ENCODE measurements at places on chromosomes 1 and 21.

DNA sequence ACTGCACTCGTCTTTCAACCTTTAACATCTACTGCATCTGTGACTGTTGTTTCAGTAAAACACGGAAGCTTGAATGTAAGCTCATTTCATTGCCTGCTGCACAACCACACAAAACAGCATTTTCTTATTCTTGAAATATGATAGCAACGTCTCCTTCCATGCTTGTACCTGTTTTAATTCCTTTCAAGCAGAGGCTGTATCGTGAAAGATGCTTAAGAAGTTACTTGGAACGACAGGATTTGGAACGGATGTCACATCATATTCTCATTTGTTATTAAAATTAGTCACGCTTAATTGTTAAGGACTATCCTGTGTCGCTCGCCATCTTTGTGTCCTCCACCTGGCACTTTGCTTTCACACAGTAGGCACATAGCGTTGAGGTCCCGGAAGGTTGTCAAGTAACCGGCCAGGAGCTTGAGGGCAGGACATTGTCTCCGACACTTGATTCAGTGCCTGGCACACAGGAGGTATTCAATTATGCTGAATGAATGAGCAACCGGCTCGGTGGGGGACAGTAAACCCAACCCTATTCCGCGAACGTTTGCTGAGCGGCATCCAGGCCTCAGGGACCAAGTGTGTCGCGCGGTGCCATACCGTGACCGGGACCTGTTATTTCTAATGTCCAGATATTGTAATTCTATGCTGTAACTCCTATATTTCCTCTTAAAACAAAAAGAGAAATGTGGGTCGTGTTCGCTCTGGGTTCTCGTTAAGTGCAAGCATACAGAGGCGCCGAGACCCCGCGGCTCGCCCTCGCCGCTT lies 499 bp upstream of the SH3GLB1 start:
- peak; percentile 72 for DNase-seq

- DNase-seq: peak; percentile 26
These were observed 234.9 kb upstream of the VAMP3 start for GRCh38 chr1:7535934-7536878.

- DNase-seq: peak; percentile 59
These were observed at the start of gene ETNK2 for GRCh38 chr1:204151552-204152309. TSS of gene ETNK2 (minus strand) at chr1:204152044. CDS start at chr1:204151852, 192 bp downstream.

DNA sequence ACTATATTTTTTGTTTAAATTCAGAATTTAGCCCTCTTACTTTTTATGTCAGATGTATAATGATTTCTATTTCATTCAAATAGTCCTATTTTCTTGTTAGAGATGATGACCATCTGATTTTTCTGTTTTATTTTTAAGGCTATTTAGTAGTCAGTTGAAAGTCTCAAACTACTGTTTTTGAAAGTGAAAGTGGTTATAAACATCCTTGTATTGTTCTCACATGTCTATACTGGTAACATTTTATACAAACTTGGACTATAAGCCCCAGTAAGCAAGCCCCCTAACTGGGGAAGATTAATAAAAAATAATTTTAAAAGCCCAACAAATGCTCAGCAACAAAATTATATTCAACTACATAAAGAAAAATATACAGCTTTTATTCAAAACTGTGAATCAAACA lies 271.3 kb upstream of the RGS18 start:
- no peak for DNase-seq

- no peak for DNase-seq
These were observed 46.3 kb downstream of the POFUT2 start for GRCh38 chr21:45241357-45241756.

DNA sequence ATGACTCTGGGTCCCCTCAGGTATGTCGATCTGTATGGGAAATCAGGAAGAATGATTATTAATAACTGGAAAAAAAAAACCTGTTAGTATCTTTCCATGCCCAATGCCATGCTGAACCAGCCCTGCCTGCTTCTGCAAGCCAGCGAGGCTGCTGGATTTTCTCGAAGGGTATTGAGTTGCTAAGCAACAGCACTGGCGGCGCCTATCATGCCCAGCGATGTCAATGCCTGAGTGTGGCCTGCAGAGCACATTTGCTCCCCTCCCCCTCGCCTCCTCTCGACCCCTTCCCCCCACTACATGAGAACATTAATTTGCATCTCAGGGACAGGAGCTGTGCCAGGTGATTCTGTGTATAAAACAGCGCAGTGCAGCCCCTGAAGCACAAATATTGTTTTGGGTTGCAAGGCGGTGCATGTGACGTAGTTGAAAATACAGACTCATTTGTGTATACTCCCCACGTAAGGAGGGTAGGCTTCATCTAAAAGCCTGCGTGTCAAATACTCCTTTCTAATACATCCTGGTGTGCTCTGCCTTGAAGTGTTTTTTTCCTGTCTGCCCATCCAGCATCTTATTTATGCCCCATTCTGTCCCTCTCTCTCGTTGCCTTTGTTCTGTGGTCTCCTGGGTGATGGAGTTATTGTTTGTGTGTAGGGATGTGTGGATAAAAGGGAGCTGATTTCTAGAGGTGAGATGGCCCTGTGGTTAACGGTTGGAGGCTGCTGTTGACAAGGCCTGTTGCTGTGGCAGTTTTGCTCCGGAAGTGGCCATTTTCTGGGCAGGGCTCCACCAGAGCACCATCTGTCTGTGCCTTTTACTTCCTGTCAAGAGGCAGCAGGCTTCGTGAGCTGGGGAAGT lies 32.7 kb upstream of the ATP5PO start:
- peak; percentile 85 for DNase-seq

DNA sequence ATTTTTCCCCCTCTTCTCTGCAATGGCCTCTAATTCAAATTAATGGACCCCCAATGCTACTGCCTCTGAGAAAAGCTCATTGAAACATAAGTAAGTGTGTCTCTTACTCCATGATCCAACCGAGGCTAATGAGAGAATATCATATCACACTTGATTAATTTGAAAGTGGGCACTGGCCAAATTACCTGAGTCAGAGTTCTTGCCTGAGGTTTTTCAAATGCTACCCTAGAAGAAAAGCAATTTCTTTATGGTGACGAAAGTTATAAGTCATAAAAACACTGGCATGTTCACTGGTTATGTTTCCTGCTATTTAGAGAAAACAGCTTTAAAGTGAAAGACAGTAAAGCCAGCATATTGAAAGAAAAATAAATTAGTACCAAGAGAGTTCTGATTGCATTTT lies 368.8 kb upstream of the TMPRSS15 start:
- DNase-seq: no peak

- DNase-seq: no peak
These were observed 360.7 kb downstream of the TBX15 start for GRCh38 chr1:118627435-118627834.

GRCh38 chr1:50419907-50420677 lies 3.2 kb downstream of the DMRTA2 start:
- no peak for DNase-seq

- DNase-seq: no peak
These were observed 144.6 kb downstream of the CLIC6 start for GRCh38 chr21:34813266-34813894.

- DNase-seq: peak; percentile 41
These were observed 59.0 kb downstream of the FASLG start for GRCh38 chr1:172717722-172718465.

GRCh38 chr1:42700006-42700405 lies 17.8 kb downstream of the YBX1 start:
- no peak for DNase-seq

DNA sequence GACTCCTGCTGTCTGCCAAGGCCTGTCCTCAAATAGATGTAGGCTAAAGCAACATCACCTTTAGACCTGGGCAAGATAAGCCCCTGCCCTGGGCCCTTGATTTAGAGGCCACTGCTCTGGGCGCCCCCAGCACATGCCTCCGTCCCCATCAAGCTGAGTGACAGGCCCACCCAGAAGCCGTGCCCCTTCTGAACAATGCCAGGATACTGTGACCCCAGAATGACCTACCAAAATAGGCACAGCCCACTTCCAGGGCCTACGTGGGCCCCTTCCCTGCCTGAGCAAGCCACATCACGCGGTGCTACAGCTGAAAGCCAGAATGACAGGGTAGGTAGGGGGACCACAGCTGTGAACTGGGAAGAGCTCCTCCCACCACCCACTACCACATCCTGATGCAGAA lies 24.7 kb upstream of the BECN2 start:
- no peak for DNase-seq

GRCh38 chr1:205961991-205962820 lies 18.9 kb upstream of the SLC26A9 start:
- DNase-seq: peak; percentile 87
